ENCODE measurements at places on chromosomes 2 and 18.

GRCh38 chr2:179235463-179236108 lies 29.0 kb downstream of the SESTD1 start:
- DNase-seq = no peak

GRCh38 chr2:186852508-186852907 lies 3.5 kb upstream of the ZSWIM2 start:
- no peak for DNase-seq

DNA sequence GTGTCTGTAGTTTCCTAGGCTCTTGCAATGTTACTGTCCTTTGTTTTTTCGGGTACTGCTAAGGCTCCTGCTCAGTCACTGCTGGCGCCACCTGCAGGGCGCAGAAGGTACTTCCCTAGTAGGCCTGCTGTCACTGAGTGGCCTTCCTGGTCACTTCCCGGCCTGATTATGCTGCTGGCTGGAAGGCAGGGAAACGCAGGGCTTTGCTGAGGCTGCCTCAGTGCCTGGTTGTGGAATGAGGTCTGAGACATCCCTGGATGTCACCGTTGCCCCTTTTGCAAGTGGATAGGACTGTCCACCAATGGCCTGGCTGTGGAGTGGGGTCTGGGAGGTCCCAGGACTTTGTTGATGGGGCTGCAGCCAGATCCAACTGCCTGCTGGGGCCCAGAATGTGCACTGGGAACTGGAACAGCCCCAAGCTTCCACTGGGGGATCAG lies 13.1 kb downstream of the DAW1 start:
- peak; percentile 11 for DNase-seq

DNA sequence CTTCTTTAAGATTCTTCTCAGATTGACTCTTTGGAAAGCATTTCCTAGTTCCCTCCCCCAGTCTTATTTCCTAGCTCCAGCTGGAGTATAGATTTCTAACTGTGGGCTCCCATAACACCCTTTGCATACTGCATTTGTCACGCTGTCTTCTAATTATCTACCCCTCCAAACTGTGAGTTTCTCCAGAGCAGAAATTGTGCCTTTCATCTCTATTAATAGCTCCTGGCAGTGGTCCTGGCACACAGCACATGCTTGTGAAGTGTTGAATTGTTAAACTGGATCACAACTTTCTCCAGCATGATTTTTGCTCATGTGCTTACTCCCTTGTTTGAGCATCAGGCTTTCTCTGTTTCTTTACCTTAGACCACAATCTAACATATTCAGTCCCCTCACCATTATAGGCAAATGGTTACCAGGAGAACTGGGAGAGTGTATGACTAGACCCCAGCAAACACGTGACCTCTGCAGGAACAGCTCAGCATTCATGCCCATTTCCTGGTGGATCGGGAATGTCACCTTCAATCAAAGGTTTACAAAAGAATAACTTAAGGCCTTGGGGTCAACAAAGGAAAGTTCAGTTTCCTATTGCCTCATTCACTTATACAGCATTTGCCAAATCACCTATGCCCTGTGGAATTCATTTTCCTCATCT lies 175.7 kb upstream of the TANK start:
- DNase-seq = no peak

GRCh38 chr18:63148449-63149301 lies 170.9 kb downstream of the BCL2 start:
- DNase-seq = no peak

DNA sequence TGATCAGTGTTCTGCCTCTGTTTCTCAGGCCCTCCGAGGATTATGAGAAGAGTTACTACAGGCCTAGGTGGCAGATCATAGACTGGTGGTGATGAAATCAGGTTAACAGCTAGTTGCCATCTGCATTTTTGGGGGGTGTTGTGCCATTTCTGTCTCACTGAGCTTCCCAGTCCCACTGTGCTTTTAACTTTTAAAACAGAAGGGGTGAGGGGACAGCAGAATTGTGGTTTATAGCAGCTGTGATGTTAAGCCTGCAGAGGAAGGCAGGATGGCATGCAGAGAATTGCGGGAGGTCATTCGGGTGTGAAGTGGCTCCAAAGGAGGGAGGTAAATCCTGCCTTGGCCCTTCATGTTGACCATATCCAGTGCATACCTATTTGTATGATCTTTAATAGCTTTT lies 5.0 kb downstream of the CAB39 start:
- no peak for DNase-seq

- no peak for DNase-seq
Measured at GRCh38 chr18:55833543-55833942, 245.6 kb upstream of the TCF4 start.

All from stimulated activated CD8-positive, alpha-beta memory T cell treated with anti-CD3 and anti-CD28 coated beads, Interleukin-12 subunit alpha, Interleukin-12 subunit beta, amount 100 ng/mL, for 1 hour (primary cell).